ENCODE measurements at places on chromosomes 4 and X.

DNA sequence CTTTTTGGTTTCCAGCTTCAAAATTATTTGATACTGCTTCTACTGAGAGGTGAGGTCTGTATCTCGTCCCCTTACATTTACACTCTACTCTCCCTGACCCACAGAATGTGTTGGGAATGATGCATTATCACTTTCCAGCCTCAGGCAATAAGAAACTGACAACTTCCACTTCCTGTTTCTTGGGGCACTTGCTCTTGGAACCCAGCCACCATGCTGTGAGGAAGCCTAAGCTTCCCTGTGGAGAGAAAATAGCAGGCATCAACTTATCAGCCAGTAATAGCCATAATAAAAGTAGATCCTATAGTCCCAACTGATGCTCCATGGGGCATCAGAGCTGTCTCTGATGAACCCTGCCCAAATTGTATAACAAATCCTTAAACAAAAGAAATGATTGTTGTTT lies 32.6 kb downstream of the RELL1 start:
- peak; percentile 14 for DNase-seq

GRCh38 chrX:114508756-114509155 lies 75.1 kb upstream of the HTR2C start:
- DNase-seq: no peak

- peak; percentile 37 for DNase-seq
Observed at GRCh38 chrX:45697591-45697990, 496.9 kb upstream of the DIPK2B start.

- no peak for DNase-seq
Observed at GRCh38 chrX:43003204-43003565, 225.2 kb upstream of the PPP1R2C start.

DNA sequence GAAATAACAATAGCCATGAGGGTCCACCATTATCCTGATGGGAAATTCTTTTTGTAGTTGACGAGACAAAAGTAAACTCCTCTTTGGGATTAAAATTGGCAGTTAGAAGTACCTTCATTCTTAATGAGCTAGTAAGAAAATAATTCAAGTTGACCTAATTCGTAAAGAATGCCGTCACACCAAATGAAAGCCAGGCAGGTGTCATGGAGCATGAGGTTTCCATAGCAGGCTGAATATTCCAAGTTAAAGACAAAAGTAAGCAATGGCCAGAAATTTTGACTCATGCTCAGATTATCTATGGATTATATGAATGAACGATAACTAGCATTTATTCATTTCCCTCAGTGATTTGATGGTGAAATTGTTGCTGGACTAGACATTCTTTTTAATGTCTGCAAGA lies 192.2 kb upstream of the FAT1 start:
- no peak for DNase-seq

DNA sequence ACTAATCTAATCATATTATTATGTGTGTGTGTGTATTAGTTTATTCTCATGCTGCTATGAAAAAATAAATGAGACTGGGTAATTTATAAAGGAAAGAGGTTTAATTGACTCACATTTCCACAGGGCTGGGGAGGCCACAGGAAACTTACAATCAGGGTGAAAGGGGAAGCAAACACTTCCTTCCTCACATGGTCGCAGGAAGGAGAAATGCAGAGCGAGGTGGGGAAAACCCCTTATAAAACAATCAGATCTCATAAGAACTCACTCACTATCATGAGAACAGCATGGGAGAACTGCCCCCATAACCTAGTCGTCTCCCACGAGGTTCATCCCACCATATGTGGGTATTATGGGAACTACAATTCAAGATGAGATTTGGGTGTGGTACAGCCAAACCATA lies 190.9 kb upstream of the TAPT1 start:
- no peak for DNase-seq

DNA sequence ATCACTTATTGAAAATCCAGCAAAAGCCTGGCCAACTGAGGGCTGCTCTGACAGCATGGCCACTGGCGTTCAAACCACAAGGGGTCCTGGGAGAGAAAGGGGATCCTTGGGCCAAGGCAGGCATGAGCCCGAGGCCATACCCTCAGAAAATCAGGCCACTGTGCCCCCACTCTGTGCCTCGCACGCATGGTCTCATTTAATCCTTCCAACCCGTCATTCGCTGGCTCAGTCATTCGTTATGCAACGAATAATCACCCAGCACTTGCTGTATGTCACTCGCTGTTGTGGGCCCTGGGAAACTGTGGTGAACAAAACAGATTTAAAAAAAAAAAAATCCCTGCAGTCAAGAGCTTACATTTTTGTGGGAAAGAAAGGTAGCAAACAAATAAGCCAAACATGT lies 112.7 kb downstream of the BCOR start:
- no peak for DNase-seq

GRCh38 chr4:123415977-123416376 lies 19.4 kb downstream of the SPRY1 start:
- no peak for DNase-seq

- DNase-seq: no peak
Observed at GRCh38 chr4:147605499-147605898, 11.7 kb upstream of the TMEM184C start.

GRCh38 chr4:30258949-30259348 lies 461.2 kb upstream of the PCDH7 start:
- no peak for DNase-seq

GRCh38 chr4:92047209-92047875 lies 256.4 kb upstream of the GRID2 start:
- no peak for DNase-seq

DNA sequence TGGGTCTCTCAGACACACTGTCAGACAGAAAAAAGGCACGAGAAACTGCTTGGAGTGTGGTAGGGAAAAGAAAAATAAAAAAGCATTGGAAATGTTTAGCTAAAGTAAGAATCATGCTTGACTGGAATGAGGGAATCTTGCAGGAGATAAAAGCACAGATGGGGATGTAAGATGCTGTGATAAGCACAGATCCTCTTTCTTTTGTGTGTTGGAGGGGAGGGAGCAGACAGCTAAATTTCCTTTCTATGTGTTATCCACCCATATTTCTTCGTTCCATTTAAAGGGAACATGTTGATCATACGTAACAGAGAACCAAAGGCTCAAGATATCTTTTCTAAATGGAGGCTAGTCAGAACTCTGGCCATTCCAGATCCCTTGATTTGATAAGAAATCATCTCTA lies 614.0 kb upstream of the LCORL start:
- no peak for DNase-seq

DNA sequence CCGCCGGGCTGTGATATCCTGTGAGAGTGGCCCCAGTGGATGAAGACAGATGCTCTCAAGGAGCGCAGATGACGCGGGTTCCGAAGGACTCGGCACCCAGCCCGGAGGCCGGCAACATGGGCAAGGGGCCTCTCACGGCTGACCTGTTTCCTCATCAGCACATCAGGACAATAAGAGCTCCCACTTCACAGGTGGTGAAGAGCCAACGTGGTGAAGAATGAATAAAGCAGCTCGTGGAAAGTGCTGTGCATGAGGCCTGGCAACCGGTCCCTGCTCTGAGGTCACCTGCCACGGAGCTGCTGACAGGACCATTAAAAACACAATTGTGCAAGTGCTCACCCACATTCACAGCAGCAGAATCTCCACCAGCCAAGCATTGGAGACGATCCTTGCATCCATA lies 22.9 kb downstream of the ABLIM2 start:
- DNase-seq: no peak

DNA sequence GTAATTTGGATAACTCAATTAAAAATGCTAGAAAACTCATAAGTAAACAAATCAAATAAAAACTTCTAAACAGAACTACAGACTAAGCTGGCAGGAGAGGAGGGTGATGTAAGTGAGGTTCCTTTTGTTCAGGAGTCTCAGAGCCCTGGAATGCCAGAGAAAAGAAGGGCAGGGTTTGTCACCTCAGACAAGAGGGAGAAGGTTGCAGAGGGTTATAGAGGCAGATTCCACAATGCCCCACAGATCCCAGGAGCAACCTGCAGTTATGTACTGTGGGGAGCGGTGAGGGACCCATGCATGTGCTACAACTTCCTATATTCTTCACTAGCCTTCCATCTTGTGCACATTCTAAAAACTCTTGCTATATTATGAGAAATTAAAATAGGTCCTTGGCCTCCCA lies 129.7 kb downstream of the CFAP299 start:
- no peak for DNase-seq

- no peak for DNase-seq
Observed at GRCh38 chr4:116913451-116913850, 171.9 kb downstream of the TRAM1L1 start.

- no peak for DNase-seq
Observed at GRCh38 chr4:100804576-100805360, 286.9 kb upstream of the EMCN start.

- DNase-seq: no peak
Observed at GRCh38 chr4:90226734-90227133, 99.5 kb downstream of the CCSER1 start.

GRCh38 chr4:102862016-102862415 lies 6.8 kb upstream of the CISD2 start:
- DNase-seq: no peak

- no peak for DNase-seq
Observed at GRCh38 chr4:47468706-47469365, 5.3 kb upstream of the COMMD8 start.

- DNase-seq: no peak
Observed at GRCh38 chrX:136061286-136061685, 76.1 kb downstream of the SLC9A6 start.

GRCh38 chr4:165635381-165635780 lies 237.7 kb upstream of the TLL1 start:
- DNase-seq: no peak

GRCh38 chr4:74486905-74487304 lies 42.0 kb downstream of the AREG start:
- no peak for DNase-seq

GRCh38 chr4:125277790-125278189 lies 37.0 kb upstream of the FAT4 start:
- no peak for DNase-seq

GRCh38 chrX:153319295-153320046 lies 2.1 kb downstream of the PNMA6F start:
- DNase-seq: no peak

DNA sequence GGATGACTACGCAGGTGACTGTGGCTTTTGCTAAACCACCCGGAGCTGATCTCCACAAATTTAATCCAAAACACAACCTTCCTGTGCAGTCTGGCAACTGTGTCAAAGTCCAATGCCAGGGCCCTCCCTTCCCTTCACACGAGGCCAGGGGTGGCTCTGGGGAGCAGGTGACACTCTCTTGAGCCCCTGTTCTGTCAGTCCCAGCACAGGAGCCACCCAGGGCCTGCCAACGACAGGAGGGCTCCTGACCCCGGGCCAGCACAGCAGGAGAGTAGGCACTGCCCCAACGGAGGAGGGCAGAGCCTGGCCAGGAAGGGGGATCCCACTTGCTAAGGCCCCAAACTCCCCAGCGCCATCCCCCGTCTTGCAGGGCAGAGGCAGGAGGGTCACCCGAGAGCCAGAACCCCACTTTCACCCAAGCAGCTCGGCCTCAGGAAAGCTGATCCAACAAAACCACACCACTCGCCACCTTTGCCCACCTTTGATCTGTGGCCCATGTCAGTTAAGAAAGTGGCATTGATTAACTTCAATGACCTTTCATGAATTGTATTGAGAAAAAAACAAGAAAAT lies 44.7 kb downstream of the FAM53A start:
- DNase-seq: no peak

GRCh38 chrX:45710081-45710801 lies 509.6 kb upstream of the DIPK2B start:
- peak; percentile 85 for DNase-seq

GRCh38 chr4:38723726-38724474 lies 58.9 kb downstream of the TLR10 start:
- no peak for DNase-seq

- DNase-seq: no peak
Observed at GRCh38 chr4:119721878-119722277, 93.3 kb upstream of the PDE5A start.
